ENCODE measurements at places on chromosomes 12 and 14. TPM values are rescaled to one million over a fixed set of nuclear protein-coding genes. Genes with fewer than 3 reads are reported as not detected.

GNB3 gene
- not detected for total RNA-seq

DNA sequence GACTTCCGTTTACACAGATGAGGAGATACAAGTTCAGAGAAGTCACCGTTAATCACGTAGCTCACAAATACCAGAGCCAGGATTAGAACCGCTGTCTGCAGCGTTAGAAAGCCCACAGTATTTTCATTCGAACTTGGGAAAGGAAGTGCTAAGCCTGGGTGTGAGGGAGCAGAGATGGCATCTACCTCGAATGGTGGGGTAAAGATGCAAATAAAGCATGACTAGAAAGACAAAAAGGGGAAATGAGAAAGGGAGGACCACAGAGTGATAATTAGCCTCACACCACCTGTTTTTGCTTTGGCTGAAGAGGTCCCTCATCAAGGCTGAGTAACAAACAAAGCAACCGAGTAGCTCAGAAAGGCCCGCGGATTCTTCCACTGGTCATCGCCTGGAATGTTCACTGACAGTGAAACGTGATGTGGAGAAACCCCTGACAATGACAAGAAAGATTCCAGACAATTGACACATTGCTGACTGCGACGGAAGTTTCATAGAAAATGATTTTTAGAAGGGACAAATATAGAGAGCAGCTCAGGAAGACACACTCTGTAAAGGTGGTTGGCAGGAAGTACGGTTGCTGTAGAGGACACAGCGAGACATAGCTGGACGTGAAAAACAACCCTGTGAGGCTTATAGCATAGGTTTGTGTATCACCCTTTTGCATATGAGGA is 31.5 kb upstream of the BHLHE41 start:
- no peak for DNase-seq

- no peak for DNase-seq
Measured at GRCh38 chr12:26989873-26990272, 24.3 kb downstream of the TM7SF3 start.

IGFBP6 gene
- 333 TPM for total RNA-seq
